ENCODE measurements at places on chromosomes 1 and 21.

GRCh38 chr1:229035054-229035747, 235.7 kb upstream of the RAB4A start:
- no peak for DNase-seq

GRCh38 chr1:223886516-223886921, 40.8 kb upstream of the TP53BP2 start:
- no peak for DNase-seq

DNA sequence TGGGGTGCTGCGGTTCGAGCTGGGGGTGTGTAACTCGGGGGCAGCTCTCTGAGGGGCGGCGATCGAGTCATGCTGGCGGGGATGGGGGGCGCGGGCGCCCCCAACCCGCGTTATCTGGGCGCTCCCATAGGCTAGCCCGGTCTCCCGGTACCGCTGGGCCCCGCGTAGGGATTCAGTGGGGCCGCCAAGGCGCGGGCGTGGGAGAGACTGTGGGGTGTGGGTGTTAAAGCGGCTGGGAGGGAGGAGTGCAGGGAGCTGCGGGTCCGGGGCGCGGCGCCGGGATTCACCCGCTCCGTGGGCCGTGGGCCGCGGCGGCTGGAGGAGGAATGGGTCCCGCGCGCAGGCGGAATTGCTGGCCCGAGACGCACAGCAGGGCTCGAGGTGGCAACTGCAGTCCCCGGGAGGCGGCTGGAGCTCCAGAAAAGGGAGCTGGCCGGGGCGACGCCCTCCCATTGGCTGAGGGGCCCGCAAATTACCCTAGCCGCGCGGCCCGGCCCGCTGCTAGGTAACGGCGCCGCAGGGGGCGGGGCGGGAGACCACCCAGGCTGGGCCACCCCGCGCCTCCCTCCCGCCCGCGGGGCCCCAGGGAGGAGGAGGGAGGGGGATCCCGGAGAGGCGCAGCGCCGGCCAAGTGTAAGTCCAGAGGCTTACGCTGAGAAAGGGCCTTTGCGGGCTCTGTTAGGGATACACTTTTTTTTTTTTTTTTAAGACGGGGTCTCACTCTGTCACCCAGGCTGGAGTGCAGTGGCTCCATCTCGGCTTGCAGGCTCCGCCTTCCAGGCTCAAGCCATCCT, at the start of gene PTCH2:
Gene PTCH2 (minus strand): TSS at position 392 of the 794 bp plus-strand sequence. CDS start 321 bp downstream, at position 71.
- DNase-seq = peak; percentile 25

GRCh38 chr1:245016700-245017099, 138.1 kb upstream of the KIF26B start:
- DNase-seq = no peak
